Right renal cortex interstitium (tissue), 3 donors: ENCODE measurements at places on chromosomes 2 and 18. TPM values are rescaled to one million over a fixed set of nuclear protein-coding genes. Genes with fewer than 3 reads are reported as not detected.

GRCh38 chr2:120300385-120300784, 45.6 kb upstream of the INHBB start:
- DNase-seq: no peak

DNA sequence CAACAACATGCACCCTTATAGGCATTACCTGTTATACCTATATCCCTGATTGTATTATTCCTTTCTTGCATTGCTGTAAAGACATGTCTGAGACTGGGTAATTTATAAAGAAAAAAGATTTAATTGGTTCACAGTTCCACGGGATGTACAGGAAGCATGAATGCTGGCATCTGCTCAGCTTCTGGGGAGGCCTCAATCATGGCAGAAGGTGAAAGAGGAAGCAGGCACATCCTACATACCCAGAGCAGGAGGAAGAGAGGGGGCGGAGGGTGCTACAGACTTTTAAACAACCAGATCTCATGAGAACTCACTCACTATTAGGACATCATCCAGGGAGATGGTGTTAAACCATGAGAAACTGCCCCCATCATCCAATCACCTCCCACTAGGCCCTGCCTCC, 191.7 kb upstream of the SPHKAP start:
- no peak for DNase-seq

DNA sequence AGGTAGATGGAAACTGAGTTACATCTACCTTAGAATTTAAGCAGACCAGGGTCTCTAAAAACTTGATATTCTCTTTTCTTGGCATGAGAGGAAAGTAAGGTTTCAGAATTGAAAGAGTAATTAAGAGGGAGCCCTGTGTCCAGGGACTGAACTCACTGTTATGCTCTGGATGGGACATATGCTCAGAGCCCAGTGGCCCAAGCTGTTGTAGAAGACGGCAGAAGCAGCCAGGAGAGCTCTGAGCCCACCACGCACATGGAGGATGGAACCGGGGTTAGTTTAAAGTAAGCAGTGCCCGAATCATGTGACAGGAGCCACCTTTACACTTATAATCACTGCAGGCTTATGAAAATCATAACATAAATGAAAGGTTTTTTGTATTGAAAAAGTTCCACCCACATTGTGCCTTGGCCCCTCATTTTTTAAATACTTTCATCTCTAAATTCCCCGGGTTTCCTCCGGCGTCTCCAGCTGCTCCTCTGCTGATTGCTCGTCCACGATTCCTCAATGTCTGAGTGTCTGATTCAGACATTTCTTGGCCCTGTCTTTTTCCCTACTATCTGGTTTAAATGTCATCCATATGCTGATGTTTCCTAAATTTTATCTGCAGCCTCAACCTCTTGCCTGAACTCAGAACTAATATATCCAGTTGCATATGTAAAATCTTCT, 36.1 kb upstream of the SPTBN1 start:
- DNase-seq: no peak

- DNase-seq: no peak
Observed at GRCh38 chr2:195552581-195552980, 104.4 kb upstream of the SLC39A10 start.

- DNase-seq: no peak
Observed at GRCh38 chr2:168157926-168158325, 89.5 kb downstream of the STK39 start.

GRCh38 chr2:222568865-222569264, 87.0 kb downstream of the FARSB start:
- DNase-seq: no peak

DNA sequence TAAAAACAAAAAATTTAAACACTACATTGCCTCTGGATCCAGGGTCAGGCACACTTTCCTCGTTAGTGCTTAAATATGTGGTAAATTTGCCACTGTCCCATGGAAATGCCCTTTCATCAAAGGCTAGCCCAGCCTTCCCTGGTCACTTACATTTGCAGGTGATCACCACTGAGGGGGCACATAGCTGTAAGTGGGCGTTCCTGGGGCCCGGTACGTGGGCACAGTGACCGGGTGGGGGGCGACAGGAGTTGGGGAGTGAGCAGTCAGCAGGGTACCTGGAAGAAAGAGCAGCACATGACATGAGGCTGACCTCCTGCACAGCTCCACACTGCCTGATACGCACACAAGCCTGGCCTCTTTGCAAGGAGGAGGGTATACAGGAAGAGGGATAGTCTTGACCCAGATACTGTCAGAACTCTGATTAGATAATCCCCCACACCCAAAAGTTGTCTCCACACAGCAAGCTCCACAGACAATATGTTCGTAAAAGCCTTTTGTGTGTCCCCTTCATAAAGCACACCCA, 40.5 kb downstream of the FAM168B start:
- DNase-seq: no peak

GRCh38 chr2:80968450-80968849, 663.9 kb upstream of the LRRTM1 start:
- no peak for DNase-seq

- no peak for DNase-seq
Observed at GRCh38 chr2:213923543-213923942, 487.3 kb upstream of the VWC2L start.

- no peak for DNase-seq
Observed at GRCh38 chr2:167692191-167692590, 555.2 kb downstream of the STK39 start.

DNA sequence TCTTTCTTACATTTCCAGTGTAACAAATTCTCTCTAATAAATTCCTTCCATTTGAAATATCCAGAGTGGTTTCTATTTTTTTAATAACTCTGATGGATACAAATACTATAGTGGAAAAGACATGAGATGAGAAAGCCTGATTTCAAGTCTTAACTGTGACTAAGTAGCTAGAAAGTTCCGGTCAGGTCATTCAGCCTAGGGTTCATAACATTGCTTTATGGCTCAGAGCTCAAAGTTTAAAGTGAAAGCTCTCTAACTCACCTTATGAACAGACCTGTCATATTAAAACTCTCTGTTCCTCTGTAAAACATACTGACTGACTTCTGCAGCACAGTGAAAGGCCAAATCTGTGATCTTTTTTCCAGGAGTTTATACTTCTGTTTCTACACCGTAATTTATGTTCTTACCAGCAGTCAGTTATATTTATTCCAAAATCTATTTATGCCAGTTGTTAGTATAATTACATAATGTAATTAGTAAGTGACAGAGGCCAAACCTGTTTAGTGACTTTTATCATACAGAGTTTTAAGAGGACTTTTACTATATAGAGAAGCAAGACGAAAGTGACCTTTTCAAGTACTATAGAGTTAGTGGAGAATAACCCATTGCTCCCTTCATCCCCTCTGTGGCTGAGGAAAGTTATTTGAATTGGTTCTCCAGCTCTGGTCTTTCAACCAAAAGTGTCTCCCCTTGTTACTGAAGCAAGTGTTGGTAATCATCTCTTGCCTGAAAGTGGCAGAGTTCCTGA, 118.8 kb upstream of the PDE1A start:
- no peak for DNase-seq

- DNase-seq: no peak
Observed at GRCh38 chr2:54161660-54162424, 46.4 kb downstream of the ACYP2 start.

Gene MC2R
- polyA plus RNA-seq: 0.16 TPM

Gene TMEM37
- polyA plus RNA-seq: 59.8 TPM
